ENCODE measurements at places on chromosomes 1 and 21.
A peak's percentile ranks its signal among the peaks of the same experiment; 100 is the strongest.

- DNase-seq = no peak
Observed at GRCh38 chr1:209645574-209646452, 6.4 kb downstream of the LAMB3 start.

DNA sequence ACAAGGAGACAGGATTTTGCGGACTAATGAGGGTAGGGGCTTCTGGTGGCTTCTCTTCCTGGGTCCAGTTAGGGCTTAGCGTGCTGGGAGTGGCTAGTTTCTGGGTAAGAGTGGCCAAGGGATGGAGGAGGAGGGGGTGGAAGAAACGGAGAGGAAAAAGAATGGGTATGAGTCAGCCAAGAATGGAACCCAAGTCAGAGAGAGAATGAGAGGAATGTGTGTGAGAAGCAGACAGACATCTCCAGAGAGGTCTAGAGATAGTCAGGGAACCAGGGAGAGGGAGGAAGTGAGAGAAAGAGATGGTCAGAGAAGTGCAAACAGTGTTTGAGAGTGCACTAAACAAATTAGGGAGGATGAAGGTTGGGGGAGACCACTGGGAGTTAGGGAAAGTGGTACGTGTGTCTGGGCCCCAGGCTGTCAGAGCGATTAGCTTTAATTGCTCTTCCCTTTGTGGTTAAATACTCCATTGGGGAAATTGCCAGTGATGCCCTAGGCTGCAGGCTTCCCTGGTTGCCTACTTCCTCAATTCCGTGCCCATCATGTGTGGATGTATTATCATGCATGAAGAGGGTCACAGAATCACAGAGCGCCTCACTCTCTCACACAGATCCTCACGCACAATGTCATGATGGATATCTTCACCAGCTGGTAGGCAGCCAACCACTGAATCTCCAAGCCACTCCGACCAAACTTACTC lies 1.4 kb downstream of the PEA15 start:
- DNase-seq = peak; percentile 25

GRCh38 chr1:219529116-219529515 lies 83.8 kb downstream of the ZC3H11B start:
- no peak for DNase-seq

DNA sequence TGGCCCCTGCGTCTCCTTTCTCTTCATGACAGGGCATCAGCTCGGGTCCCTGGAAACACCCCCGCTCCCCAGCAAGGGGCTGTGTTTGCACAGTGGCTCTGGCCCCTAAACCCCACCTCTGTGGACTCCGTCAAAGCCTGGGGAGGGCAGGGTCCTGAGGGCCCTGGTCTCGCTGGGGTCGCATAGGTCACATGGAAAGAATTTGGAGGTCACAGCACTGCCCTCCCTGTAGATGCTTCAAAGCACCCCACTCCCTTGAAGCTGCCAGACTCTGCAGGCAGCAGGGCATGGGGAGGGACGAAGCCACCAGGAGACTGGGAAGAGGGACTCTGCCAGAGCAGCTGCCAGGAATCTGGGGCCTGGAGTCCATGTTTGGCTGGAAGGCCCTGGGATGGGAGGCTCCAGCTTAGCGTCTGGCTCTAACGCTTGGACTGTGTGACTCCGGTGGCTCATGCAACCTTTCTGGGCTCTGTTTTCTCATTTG lies 36.6 kb upstream of the ECE1 start:
- DNase-seq = no peak

DNA sequence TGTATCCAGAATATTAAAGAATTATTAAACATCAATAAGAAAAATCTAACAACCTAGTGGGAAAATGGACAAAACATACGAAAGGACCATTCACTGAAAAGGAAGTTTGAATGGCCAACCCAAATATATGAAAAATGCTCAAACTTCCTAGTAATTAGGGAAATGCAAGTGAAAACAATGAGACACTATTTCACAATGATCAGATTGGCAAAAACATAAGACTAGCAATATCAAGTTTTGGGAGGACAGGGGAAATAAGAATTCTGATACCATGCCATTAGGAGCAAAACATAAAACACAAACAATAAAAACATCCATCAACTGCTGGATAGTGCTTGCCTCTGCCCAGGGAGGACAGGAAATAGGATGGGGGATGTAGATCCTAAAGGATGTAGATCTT lies 14.3 kb downstream of the XCL2 start:
- no peak for DNase-seq

DNA sequence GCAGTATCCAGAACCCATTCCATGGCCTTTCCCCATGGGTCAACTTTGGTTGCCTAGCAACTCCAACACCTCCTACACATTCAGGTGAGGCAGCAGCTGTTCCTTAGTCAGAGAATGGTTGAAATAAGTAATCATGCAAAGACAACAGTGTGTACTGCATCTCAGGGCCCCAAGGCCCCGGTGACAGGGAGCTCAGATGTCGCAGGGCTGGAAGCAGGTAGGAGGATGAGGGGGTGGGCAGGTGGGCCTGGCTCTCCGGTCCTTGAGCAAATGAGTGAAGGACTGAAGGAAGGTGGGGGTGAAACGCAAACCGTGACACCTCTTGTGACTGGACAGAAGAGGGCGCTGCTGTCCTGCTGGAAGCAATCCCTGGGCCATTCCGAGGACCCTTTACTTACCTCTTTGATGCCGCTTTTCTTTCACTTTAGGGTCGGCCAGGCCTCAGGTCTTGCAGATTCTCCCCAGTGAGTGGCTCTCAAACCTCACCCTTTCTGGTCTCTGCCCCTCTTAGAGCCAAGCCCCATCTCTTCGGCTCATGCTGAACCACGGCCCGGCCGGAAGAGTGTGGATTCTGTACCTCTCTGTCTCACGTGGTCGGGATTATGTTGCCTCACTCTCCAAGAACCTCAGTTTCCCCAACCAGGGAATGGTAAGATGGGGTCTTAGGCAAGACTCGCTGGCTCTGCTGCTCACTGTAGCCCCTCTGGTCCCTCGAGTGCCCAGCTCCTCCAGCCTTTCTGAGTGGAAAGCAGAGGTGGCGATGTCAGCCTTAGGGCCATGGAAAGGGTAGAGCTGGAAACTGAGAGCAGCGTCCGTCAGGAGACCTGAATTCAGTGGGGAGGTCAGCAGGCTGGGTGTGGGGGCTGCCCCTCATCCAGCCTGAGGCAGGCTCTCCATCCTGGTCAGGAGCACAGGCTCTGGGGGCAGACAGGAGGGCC lies 5.6 kb upstream of the KCNA10 start:
- DNase-seq = peak; percentile 56

DNA sequence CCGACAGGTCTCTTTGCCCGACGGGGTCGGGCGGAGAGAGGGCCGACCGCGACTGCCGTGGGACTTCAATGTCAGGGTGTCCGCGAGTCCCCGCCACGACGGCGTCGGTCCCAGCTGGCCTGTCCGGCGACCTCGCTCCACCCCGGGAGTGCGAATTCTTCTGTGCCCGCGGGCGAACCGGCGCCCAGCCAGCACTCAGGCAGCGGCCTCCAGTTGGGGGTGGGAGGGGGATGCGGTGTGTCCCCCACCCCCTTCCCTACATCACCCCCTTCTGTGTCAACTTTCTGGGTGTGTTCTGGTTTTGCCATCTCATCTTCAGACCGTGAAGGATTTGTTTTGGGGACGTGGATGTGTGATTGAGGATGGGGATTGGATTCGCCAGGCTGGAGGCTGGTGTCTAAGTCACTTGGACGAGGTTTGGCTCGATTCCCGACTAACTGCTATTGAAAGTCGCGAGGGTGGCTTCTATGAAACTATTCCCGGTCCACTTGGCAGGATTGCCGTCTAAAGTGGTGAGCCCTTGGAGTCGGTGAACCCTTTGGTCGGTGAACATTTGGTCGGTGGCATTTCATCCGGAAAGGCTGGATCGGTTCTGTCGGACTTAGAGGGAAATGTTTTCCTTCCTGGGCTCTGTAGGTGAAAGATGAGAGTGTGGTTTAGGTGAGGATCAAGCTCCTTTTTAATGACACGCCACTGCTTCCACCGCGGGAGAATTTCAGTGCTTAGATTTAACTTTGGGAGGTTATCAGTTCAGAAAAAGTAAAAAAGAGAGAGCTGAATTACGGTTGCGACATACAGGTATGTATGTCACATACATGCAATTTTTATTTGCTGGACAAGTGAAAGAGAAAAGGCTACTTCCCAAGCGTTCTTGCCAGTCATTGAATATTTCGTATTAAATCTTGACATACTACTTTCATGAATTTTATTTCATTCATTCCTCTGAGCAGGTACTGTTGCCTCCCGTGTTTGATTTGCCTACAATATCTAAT lies 771 bp downstream of the ABCD3 start:
- peak; percentile 54 for DNase-seq

DNA sequence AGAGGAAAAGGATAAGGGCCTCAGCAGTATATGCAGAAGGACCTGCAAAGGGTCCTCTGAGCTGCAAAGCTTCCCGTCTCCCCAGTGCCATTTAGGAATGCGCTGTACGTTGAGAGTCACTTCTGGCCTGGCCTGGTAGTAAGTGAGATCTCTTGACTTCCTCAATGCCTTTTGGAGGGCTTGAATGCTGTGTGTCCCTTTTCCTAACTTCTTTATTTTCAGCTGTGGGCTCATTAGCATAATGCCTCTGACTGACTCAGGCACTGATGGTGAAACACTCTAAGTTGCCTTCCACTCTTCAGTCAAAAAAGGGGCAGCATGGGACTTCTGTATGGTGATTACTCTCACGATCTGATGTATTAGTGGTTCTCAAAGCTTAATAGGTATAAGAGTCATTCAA lies 49.9 kb downstream of the XCL1 start:
- no peak for DNase-seq

DNA sequence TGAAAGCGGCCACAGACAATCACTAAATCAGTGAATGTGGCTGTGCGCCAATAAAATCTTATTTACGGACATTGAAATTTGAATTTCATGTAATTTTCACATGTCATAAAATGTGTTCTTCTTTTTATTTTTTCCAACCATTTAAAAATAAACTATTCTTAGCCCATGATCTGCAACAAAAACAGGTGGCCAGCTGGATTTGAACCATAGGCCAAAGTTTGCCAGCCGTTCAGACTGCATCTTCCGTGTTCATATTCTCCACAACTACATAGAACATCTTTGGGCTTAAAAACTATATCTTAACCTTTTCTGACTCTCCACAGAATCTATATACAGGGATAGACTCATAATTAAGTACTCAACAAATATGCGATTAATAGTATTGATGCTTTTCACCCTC lies 81.2 kb upstream of the RALGPS2 start:
- DNase-seq = no peak

- DNase-seq = no peak
Observed at GRCh38 chr21:45161038-45161945, 86.9 kb downstream of the ADARB1 start.

GRCh38 chr1:167658574-167659328 lies 28.7 kb downstream of the RCSD1 start:
- no peak for DNase-seq

GRCh38 chr21:34874684-34875513 lies 174.2 kb downstream of the RUNX1 start:
- no peak for DNase-seq

- DNase-seq = no peak
Observed at GRCh38 chr1:184487531-184488193, 100.8 kb downstream of the C1orf21 start.

DNA sequence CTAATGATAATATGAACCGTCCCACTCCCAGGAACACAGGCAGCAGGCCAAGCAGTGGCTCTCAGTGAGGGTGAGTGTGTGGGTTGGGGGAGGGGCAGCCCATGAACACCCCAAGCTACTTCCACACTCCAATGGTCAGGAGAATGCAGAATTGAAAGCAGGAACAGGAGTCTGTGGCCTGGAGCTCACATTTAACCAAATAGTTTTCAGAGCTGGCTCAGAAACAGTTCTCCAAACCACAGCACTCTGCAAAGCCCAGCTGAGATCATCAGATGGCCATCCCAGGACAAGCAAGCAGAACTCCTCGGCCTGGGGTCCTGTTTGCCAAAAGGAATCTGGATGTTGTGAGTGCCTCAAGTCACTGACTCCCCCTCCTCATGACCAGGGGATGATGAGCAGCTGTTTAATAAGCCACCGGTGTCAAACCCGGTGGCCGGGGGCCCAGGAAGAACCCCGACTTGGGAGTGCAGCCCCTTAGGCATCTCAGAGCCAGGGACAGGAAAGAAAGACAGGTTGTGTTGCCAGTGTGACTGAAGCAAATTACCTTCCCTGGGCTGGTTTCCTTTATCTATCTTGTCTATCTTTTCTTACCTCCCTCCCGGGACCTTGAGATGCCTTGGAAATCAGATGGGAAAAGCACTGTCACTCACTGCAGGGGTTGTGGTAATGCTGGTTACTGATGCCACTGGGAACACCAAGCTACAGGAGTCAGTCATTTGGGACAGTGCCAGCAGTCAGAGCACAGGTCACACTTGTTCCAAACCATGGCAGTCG lies 20.4 kb downstream of the DEGS1 start:
- no peak for DNase-seq

- DNase-seq = no peak
Observed at GRCh38 chr1:76418531-76418930, 344.0 kb downstream of the ST6GALNAC3 start.

- no peak for DNase-seq
Observed at GRCh38 chr1:77687519-77687906, 5.1 kb upstream of the ZZZ3 start.

DNA sequence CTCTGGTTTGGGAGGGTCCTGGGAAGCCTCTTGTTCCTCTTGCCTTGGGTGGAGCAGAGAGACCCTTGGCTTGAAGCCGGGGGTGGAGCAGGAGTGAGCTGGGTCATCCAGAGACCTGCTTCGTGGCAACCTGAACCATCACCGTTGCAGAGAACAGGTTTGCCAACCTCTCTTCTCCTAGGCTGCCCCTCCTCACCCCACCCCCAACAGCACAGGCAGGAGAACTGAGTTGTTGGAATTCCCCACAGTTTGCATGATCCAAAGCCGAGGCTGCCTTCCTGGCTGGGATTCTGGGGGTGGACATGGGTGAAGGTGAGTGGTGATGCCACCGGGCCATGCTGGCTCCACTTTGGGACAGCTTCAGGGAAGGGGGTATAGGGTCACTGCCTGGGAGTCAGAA lies 2.2 kb downstream of the WNT4 start:
- no peak for DNase-seq

DNA sequence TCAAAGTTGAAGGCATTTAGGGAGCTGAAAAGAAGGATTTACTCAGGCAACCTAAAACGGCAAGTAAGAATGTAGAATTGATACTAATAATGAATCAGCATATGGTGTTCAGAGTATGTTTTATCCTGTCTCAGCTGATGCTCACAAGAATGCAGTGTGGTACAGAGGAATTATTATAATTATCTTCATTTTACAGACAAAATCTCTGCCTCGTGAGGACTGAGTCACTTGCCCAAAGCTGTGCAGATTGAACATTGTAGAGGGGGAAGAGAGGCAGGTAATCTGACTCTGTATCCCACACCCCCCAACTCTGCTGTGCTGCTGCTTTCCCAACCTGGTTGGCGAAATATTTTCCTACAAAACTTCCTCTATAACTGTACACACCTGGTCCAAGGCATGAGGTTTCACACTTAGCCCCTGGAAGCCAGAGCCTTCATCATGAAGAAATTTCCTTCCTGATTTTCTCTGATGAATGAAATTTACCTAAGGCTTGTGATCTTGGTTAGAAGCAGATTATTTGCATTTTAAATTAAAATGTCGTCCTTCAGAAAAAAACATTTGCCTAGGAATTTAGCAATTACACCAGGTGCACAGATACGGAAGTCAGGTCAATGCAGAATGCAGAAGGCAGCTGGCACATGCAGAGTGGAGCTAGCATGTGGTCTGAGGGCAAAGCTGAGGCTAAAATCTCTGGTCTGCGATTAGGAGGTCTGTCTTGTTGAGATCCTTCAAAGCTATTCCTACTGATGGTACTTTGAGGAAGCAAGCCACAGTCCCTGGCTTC lies 52.8 kb downstream of the DPT start:
- no peak for DNase-seq

- peak; percentile 38 for DNase-seq
Observed at GRCh38 chr21:44931137-44931500, 8.7 kb upstream of the SLX9 start.

- DNase-seq = no peak
Observed at GRCh38 chr1:230285351-230285750, 140.8 kb downstream of the PGBD5 start.
